ENCODE measurements at places on chromosomes 5 and 9.

DNA sequence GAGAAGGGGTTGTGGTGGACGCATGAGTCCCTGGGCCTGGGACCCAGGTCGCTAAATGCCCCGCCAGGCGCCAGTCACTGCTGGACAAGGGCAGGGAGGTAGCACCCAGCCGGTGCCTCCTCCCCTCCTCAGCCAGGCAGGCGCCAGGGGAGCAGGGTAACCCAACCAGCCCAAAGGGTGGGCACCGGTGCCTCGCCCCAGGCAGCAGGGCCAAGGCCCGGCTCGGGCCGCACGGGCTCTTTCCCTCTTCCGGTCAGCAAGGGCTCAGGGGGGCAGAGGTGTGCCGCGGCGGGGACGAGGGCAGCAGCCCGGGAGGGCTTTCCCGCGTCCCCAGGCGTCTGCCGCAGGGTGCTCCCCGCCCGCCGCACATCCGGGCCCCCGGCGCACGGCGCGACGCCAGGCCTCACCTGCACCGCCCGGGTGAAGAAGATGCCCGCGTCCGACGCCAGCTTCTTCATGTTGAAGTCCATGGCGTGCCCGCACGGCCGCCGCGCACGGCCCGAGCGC is 393 bp downstream of the SH3GLB2 start:
- peak; percentile 84 for DNase-seq

GRCh38 chr9:99154356-99154755 is 49.4 kb downstream of the TGFBR1 start:
- no peak for DNase-seq

DNA sequence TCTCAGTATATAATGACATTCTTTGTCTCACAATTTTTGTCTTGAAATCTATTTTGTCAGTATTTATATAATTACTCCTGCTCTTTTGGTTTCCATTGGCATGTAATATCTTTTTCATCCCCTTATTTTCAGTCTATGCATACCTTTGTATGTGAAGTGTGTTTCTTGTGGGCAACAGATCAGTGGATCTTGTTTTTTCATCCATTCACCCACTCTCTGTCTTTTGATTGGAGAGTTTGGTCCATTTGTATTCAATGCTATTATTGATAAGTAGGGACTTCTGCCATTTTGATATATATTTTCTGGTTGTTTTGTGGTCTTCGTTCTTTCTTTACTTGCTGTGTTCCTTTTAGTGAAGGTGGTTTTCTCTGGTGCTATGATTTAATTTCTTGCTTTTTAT is 10.9 kb downstream of the RIC1 start:
- no peak for DNase-seq

GRCh38 chr5:69364414-69364813 is 4.9 kb downstream of the AK6 start:
- DNase-seq, result peak; percentile 35

DNA sequence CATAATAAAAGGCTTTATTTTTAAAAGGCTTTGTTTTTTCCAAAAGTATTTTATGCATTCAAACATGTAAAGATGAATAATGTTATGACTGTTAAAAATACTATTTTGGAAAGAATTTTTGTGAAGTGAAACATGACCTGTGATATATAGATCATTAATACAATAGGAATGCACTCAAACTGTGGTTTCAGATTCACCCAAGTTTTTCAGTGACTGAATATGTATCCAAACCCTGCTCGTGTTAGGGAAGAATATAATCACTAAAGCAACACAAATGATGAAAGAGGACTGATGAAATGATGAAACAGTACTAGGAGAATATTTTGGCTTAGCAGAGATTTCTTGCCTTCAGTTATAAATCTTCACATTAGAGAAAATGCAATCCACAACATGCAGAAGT is 278.0 kb downstream of the ADAMTS6 start:
- no peak for DNase-seq

- DNase-seq, result no peak
These were observed 24.7 kb downstream of the MAPKAP1 start for GRCh38 chr9:125682340-125682739.

DNA sequence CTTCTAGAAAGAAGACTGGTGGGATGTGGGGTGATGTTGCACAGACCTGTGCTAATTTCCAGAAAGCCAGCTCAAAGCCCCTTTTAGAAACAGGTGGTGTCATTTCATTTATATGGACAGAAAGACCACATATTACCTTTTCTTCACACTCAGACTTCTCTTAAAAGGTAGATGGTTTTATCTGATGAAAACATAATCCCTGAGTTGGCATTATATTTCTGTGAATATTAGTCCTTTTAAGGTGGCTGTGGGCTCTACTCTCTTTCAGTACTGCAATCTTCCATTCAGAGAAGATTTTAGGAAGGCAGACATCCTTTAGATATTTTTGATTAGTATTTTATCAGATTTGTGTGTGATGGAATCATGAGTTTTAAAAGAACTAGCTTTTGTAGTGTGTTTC is 73.2 kb downstream of the PPIC start:
- DNase-seq, result no peak

All from GM12865 (cell line).